ENCODE measurements at places on chromosomes 16 and 17.

DNA sequence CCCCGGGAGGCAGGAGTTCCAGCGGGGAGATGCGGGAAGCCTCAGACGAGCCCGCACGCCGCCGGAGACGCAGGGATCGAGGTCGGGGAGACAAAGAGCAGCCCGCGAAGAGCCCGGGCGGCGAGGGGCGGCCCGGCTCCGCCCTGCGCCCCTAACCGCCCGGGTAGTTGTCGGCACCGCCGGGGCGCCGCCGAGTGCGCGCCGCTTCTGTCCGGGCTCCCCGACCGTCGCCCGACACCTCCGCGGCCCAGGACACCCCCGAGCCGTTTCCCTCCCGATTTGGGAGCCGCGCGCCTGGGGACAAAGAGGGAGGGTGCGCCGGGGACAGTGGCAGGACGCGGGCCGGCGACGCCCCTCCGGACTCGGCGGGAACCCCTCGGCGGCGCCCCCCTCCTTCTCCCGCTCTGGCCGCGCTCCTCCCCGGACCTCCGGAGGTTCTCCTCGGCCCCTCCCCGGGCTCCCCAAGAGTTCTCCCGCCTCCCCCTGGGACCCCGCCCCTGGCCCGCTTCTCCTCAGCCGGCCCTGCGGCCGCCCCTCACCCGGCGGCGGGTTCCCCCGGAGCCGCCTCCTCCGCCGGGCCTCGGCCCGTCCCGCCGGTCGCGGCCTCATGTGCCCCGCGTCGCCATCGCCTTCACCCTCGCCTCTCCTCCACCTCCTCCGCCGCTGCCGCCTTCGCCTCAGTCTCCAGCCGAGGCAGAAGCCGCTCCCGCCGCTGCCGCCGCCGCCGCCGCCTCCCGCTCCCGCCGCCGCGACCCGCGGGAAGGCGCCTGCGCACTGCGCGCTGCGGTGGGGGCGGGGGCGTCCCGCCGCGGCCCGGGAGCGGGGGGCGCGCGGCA lies at the start of gene GJC1:
Gene GJC1, minus strand, starts transcription at position 765 of the 836 bp plus-strand sequence. CDS start 24,470 bp downstream, outside the sequence.
- no peak for DNase-seq

DNA sequence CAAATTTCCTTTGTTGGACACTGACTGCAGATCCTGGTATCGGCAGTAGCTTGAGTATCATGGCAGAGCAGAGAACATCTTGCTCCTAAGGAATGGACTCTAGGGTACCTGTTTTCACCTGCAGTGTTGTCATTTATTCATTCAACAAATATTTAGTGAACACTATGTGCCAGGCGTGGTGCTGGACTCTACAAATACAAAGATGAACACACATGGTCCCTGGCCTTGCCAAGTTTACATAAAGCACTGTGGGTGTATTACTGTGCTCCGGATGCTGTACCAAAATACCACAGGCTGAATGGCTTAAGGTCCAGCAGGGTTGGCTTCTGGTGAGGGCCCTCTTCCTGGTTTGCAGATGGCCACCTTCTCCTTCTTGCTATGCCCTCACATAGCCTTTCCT lies 14.2 kb upstream of the CCR7 start:
- no peak for DNase-seq

DNA sequence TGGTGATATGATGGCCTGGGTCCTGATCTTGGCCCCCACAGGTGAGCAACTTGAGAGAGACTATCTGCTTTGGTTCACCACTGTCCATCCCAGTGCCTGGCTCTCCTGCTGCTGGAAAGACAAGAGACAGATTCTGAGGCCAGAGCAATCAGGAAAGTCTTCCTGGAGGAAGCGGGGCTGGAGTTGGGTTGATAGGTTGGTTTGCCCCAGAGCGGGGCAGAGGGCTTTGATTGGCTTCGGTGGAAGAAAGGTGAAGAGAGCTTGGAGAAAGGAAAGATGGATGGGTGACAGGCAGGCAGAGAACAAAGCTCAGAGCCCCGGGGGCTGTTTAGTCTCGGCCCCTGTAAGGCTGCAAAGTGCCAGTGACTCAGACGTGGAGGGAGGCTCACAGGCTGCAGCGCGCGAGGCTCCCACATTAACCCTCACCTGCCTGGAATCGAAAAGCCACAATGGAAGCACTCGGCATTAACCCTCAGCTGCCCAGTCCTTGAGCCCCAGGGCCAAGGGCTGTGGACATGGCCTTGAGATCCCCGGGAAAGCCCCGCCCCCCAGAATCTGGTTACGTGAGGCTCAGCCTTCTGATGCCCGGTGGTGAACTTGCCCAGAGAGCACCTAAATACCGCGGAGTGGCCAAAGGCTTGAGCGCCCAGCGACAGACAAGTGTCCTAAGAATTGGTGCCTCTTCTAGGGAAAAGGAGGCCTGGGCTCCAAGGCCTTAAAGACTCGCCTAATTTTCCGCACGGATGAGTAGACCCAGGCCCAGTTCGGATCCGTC lies 996 bp upstream of the CPNE2 start:
- DNase-seq = peak; percentile 18

- DNase-seq = no peak
Measured at GRCh38 chr16:10088380-10088793, 93.8 kb downstream of the GRIN2A start.

- no peak for DNase-seq
Measured at GRCh38 chr17:31490671-31491375, 99.3 kb downstream of the RAB11FIP4 start.

GRCh38 chr16:2500918-2501750 lies 12.6 kb upstream of the ATP6V0C start:
- peak; percentile 77 for DNase-seq

DNA sequence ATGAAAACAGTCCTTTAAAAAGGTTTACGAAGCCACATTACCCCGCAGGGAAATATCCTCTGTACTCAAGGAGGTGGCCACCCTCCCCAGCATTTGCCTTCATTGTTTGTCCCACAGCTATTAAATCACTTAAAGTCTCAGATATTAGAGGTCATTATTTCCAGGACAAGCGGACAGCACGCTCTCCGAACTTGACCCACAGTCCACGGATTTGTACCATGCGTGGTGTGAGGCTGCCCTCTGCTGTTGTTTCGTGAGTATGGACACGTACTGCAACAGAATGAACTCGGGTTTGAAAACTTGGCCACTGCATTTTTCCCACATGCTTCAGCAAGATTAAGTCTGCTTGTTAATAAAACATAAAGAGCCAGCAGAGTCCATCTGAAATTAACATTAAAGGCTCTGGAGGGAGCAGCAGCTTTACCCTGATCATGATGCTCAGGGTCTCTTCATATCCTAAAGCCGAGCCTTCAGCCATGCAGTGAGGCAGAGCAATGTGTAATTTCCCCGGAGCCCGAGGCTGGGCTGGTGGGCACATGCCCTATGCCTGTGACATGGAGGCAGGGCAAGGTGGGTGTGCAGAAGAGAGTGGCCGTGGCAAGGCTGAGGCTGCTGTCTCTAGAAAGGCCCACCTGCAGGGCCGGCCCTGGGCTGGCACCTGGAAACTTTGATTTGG lies 19.7 kb downstream of the MEAK7 start:
- no peak for DNase-seq

DNA sequence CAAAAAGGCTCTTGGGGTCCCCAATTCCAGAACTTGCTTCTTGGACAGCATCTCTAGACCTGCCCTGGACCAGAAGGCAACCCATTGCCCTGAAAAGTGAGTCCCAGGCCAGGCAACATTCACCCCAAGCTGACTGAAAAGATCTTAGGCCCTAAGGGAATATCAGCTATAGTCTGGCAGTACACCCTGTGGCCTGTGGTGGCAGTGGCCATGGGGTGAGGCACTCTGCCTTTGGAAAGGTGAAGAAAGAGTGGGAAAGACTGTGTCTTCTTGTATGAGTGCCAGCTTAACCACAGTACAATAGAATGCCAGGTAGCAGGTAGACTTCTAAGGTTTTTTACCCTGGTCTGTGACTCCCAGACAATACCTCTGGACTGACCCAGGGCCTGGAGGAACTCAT lies 564.5 kb downstream of the CDH8 start:
- DNase-seq = no peak

DNA sequence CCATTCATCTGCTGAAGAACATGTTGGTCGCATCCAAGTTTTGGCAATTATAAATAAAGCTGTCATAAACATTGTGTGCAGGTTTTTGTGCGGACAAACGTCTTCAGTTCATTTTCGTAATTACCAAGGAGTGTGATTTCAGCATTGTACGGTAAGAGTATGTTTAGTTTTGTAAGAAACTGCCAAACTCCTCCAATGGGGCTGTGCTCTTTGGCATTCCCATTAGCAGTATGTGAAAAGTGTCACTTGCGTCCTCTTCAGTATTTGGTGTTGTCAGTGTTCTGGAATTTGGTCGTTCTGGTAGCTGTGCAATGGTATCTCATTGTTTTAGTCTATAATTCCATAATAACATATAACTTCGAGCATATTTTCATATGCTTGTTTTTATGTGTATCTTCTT lies 120.9 kb downstream of the BCAS3 start:
- no peak for DNase-seq

- DNase-seq = peak; percentile 82
Measured at GRCh38 chr16:79082970-79083369, 517.6 kb downstream of the MAF start.

- DNase-seq = no peak
Measured at GRCh38 chr17:43952351-43952723, 1.4 kb downstream of the PYY start.

DNA sequence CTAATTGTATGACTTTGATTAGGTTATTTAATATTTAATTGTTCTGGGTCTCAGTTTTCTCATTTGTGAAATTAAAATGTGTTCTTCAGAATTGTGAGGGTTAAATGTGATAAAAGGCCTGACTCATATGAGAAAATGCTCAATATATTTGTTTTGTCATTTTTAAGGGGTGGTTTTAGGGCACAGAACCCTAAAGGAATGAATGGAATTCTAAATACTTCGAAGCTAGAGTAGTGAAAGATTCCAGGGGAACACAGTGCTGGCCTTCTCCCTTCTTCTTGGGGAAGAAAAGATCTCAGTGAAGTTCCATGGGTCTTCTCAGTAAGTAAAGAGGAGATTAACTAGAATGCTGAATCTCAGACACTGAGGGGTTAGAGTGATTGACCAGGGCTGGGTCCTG lies 3.9 kb upstream of the SMPD3 start:
- no peak for DNase-seq

- no peak for DNase-seq
Measured at GRCh38 chr17:9240659-9241370, 219.5 kb downstream of the NTN1 start.

DNA sequence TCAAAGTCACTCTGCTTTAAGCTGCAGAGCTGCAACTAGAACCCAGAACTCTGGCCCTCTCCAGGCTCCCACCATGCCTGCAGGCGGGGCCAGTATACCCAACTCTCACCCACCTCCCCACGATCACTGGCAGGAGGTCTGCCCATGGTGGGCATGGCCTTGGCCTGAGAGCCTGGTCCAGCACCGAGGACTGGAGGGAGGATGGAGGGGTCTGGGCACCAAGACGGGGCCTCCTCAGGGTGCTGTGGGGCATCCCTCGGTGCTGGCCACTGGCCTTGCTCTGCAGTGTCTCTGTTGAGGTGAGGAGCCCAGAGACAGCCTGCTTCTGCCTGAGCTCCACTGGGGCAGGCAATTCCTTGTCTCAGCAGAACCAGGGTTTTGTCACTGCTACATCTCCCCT lies 1.5 kb upstream of the KRT16 start:
- no peak for DNase-seq

- no peak for DNase-seq
Measured at GRCh38 chr16:69113216-69113615, 7.8 kb downstream of the HAS3 start.

- no peak for DNase-seq
Measured at GRCh38 chr17:79654960-79655382, 44.1 kb upstream of the RBFOX3 start.

GRCh38 chr17:2192367-2193057 lies 111.1 kb downstream of the SMG6 start:
- DNase-seq = no peak

DNA sequence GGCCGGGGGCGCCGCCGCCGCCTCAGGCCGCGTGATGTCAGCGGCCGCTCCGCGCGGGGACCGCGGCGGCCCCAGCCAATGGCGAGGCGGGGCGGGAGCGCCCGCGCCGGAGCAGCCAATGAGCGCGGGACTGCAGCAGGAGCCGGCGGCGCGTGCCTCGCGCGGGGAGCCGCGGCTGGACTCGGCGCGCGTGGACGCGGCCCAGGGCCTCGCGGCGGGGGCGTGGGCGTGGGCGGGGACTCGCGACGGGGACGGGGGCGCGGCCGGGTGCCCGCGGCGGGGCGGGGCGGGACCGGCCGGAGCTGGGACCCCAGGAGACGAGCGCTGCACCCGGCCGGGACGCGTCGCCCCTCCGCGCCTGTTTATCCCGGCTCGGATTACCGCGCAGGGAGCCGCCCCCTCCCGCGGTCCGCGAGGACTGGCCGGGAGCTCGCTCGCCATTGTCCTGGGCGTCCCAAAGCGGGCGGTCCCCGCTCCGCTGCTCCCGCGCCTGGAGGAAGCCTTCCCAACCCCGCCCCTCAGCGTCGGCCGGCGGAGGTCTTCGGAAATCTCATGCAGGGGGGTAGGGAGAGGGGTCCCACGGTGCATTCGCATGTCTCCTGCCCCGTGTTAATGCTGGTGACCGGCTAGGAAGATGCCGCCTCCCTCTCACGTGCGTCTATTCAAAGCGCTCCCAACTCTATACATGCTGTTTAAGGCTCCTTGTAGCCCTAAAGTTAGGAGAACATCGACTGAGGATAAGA lies at the start of gene RNF157:
Gene RNF157, minus strand, starts transcription at position 33 of the 743 bp plus-strand sequence. CDS start 253 bp downstream, outside the sequence.
- DNase-seq = peak; percentile 55

DNA sequence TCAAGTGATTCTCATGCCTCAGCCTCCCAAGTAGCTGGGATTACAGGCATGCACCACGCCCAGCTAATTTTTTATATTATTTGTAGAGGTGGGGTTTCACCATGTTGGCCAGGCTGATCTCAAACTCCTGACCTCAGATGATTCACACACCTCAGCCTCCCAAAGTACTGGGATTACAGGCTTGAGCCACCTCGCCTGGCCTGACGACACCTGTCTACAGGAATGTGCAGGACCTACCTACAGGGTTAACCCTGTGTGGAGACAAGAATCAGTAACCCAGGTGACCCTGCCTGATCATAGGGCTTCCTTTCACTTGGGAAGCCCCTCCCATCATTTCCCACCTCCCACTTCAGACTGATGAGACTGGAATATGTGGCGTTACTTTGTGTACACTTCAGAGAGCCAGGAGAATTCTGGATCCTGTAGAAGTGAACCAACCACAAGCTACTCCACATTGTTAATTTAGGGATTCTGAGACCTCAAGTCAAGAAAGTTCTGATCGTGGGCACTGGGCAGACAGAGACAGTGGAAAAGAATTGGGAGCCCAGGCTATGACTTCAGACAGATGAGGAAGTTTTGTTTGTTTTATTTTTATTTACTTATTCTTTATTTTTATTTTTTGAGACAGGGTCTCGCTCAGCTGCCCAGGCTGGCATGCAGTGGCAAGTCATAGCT lies 5.7 kb upstream of the MILR1 start:
- no peak for DNase-seq

GRCh38 chr17:29760279-29761039 lies 137.7 kb upstream of the CORO6 start:
- peak; percentile 3 for DNase-seq

- DNase-seq = peak; percentile 34
Measured at GRCh38 chr16:53055541-53056391, 975 bp downstream of the CHD9 start.

GRCh38 chr17:82245134-82246039 lies 16.5 kb downstream of the SLC16A3 start:
- DNase-seq = no peak
